ENCODE measurements at places on chromosomes 11 and 22.

DNA sequence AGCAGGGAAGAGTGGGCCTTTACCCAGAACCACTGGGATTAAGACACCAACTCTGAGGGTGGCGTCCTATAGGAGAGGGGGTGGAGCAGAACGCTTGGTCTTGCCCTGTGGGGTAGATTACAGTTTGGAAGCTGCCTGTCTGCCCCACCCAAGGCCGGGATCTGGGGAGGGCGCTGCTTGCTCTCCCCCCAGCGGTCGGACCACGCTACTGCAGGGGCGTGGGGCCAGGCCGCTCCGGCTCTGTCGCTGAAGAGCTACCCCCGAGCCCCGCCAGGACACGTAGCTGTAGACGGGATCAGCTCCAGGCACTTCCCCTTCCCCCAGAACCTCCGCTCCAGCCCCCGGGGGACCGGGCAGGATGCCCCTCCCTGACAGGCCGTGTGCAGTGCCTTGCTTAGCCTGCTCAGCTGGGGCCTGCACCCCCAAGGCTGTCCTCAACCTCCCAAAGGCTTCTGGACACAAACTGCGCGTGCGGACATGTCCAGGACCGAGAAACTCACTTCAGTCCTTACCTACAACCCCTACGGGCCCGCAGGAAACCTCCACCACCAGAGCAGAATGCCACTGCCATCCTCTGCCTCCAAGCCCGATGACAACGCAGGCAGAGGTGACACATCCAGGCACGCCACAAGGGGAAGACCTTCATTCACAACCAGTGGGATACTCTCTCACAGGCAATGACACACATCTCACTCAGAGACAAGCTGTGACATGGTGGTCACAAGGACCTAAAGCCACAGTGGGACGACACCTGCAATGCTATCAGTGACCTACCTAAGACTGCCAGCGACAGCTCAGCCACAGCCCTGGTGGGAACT, 3.6 kb downstream of the AHNAK start:
- peak; percentile 80 for DNase-seq

DNA sequence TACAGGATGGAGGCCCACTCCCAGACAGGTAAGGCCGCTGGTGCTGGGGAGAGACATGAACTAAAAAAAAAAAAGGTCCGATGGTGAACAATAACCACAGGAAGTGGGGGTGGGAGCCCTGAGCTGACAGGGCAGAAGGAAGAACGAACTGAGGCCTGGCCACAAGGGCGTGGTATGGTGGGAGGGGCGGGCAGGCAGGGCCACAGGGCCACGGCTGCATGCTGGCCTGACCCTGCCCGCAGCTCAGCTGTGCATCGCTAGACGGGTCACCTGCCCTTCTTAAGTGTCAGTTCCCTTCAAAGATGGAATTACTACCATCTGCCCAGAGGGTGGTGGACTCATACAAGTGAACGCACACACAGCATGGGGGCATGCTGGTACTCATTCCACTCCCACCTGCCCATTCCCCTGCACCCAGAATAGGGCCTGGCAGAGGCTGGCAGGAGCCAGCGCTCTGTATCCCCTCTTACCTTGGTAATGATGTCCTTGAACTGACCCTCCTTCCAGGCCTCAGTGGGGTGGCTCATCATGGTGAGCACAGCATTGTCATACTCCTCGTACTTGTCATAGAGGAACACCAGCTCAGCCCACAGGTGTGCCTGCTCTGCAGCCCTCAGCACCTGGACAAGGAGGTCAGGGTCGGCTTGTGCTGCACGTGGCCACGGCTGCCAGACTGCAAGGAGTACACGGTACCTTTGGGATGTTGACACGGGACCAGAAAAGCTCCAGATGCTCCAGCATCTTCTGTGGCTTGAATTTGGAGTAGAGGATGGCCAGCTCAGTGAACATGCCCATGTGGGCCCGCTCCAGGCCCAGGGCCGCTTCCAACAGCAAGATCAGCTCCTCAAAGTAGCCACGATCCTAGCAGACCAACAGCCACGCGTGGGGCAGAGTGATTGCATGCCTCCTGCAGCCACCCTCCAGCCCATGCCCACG, 17.5 kb upstream of the SLC25A1 start:
- no peak for DNase-seq

- DNase-seq, result no peak
Observed at GRCh38 chr11:26830757-26831156, 108.9 kb upstream of the SLC5A12 start.

- no peak for DNase-seq
Observed at GRCh38 chr11:44575288-44575672, 9.8 kb downstream of the CD82 start.

- DNase-seq, result no peak
Observed at GRCh38 chr11:95736809-95737208, 52.8 kb downstream of the FAM76B start.

GRCh38 chr11:67498544-67498972, 6.6 kb downstream of the PITPNM1 start:
- DNase-seq, result no peak
